ENCODE measurements at places on chromosomes 2 and 18.

GRCh38 chr2:217456016-217456415, 546.8 kb downstream of the TNS1 start:
- no peak for DNase-seq

DNA sequence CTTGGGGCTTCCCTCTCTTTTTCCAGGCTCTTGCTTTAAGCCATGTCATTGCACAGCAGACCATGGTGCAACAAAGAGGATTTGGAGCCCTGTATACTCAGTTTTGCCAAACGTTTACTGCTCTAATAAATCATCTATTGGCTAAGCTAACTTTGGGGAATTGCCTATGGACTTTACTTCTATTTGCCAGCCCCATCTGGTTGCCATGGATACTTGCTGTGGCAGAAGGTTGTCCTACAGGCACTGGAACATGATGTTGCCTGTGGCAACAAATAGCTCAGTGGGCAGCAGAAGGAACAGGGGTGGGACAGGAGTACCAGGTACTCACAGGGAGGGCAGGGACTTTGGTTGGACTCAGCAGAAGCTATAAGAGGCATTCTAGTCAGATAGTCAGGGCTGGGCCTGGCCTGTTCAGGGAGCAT, 129.7 kb downstream of the CCDC85A start:
- DNase-seq, result no peak

DNA sequence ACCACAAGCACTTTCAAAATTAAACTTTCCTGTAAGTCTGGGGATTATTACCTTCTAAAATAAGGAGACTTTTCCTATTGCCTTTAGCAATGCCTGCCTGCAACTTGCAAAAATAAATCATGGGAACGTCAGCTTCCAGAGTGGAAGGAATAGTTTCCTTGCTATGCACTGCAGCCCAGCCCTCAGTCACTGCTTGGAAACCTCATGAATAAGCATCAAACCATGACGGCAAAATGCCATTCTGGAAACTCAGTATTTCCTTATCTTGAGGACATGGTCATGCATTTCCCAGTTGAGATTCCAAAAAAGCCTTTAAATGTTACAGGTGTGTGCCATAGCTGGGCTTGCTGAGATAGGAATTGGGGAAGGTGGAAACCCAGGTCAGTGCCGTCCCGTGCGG, 84.2 kb upstream of the OTOS start:
- no peak for DNase-seq

- DNase-seq, result no peak
These were observed 107.0 kb upstream of the SLC35G4 start for GRCh38 chr18:11502368-11502767.

GRCh38 chr2:86621280-86621943, 2.3 kb downstream of the RNF103 start:
- DNase-seq, result no peak

DNA sequence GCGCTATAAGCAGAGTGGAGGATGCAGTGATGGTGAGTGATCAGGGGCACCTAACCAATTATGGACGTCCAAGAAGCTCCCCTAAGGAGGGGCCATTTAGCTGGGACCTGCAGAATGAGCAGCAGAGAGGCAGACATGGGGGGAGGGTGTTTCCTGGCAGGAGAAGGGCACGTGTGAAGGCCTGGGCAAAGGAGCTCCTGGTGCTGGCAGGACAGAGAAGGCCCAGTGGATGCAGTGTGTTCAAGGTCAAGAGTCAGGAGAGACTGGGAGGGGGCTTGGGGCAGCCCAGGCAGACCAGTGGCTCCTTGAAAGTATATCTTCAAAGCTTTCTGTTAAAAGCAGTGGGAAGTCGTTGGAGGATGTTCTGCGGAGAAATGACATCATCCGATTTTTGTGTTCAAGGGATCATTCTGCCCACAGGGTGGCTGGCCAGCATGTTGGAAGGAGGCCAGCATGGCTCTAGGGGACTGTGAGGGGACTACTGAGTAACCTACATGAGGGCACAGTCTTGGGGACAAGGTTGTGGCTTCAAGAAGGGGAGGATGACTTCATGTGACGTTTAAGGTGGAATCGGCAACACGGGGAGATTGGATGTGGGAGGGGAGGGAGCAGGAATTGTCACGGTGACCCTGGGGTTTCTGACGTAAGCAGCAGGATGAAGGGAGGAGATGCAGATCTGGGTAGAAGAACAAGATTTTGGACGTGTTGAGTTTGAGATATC, 9.0 kb upstream of the CIB4 start:
- peak; percentile 6 for DNase-seq

- DNase-seq, result no peak
These were observed 2.0 kb downstream of the SATB2 start for GRCh38 chr2:199455545-199456382.

GRCh38 chr2:239184968-239185903, 215.6 kb downstream of the HDAC4 start:
- no peak for DNase-seq
